Activated CD4-positive, alpha-beta T cell treated with anti-CD3 and anti-CD28 coated beads for 48 hours (primary cell): ENCODE measurements at places on chromosomes 5 and 9.

DNA sequence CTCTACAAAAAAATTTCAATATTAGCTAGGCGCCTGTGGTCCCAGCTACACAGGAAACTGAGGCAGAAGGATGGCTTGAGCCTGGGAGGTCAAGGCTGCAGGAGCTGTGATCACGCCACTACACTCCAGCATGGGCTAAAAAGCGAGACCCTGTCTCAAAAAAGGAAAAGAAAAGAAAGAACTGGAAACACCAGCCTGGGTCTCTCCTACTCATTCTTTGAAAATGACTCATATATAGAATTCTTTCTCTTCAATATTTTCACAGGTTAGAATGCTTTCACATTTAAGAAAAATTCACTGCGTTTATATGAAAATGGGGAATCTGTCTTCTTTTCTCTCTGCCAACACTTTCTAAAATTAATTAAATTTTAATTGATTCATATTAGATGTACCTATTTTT lies 115.6 kb downstream of the TRPM6 start:
- DNase-seq = no peak

DNA sequence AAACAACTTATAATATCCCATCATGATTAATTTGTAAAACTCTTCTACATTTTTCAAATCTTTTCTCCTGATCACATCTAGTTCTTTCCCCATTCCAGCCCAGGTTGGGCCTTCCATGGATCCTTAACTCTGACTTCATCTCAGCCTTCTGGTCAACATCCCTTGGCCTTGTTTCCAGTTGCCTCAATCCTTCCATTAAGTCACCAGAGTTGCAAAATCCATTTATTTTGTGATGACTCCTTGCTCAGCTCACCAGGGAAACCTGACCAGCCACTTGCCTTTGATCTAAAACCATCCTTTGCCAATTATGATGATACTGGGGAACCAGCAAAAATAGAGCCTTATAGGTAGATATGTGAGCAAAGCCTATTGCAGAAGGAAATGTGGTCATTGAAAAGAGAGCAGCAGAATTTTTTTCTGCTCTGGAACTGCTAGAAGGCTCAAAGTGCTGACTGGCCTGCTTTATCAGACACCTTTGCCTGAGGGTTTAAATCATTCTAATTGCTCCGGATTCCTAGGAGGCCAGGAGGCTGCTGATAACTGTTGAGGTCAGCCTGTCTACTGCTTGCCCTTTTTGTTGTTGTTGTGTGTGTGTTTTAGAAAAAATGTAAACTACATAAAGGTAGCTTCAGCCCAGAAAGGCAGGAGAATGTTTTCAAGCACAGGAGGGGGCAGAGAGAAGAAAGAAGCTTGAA lies 512.2 kb upstream of the GRIA1 start:
- DNase-seq = no peak

GRCh38 chr9:80775530-80775929 lies 913.8 kb downstream of the TLE1 start:
- DNase-seq = no peak

DNA sequence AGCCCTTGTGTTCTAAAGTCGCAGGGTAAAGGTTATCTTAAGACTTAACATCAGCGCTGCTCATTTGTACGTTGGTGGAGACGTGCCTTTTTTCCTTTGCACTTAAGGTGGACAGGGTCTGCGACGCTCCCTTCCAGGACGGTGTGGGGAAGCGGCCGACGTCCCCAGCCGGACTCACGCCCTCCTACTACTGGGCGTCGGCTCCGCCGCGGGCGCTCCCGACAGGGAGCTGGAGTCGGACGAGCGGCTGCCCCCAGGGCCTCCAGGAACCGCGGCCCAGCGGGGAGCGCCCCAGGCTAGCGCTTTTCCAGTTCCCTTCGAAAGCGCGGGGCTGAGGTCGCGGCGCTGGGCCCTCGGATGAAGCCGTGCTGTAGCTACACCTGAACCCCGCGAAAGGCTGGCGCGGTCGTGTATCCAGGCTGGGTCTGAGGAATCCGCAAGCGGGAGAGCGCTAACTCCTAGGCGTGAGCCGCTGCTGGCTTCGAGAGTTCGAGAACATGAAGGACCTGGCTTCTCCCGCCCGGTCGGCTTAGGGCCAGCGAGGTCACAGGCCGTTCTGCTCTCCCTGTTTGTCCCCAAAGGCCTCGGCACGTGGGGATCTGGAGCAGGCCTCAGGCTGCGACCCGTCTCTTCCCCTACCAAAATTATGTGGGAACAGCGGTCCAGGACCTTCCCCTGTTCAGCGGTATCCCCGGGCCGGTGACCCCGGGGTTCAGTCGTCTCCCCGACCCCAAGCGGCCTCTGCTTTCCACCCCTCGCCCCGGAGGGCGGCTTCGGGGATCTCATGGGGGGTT lies 3.8 kb upstream of the DMRT3 start:
- DNase-seq = peak; percentile 32

- no peak for DNase-seq
Measured at GRCh38 chr5:124401476-124402143, 344.8 kb downstream of the ZNF608 start.

DNA sequence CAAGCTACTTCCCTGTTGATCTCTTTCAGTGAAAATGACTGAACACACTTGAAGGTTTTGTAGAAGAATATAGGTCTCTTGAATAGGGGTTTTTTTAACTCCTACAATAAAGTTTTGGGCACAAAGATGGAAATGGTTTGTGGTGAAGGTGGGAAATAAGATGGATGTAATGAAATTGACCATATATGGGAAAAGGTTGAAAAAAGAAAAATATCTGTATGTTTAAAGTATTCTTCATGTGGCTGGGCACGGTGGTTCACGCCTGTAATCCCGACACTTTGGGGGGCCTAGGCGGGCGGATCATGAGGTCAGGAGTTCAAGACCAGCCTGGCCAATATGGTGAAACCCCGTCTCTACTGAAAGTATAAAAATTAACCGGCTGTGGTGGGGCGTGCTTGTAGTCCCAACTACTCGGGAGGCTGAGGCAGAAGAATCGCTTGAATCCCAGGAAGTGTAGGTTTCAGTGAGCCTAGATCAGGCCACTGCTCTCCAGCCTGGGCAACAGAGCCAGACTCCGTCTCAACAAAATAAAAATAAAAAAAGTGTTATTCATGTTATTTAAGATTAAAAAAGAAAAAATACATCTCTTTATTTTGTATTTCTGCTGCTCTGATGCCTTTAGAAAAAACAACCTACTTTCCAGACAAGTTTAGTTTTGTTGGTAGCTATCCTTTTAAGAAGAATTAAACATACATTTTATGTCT lies 2.2 kb downstream of the RBM27 start:
- DNase-seq = no peak

- DNase-seq = no peak
Measured at GRCh38 chr5:149283626-149284480, 12.2 kb downstream of the AFAP1L1 start.

DNA sequence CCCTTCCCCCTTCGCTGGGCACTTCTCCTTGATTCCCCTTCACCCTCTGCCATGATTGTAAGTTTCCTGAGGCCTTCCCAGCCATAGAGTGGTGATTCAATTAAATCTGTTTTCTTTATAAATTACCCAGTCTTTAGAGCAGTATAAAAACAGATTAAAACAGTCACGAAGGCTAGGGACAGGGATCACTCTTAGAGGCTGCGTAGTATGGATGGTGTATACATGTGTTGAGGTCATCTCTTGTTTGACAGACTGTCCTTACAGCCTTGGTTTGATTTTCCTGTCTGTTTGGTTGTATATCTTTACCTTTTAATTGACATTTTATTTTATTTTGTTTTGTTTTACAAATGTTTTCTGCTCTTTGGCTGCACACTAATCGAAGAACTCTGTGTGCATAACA lies 1155.7 kb upstream of the CDH18 start:
- no peak for DNase-seq

DNA sequence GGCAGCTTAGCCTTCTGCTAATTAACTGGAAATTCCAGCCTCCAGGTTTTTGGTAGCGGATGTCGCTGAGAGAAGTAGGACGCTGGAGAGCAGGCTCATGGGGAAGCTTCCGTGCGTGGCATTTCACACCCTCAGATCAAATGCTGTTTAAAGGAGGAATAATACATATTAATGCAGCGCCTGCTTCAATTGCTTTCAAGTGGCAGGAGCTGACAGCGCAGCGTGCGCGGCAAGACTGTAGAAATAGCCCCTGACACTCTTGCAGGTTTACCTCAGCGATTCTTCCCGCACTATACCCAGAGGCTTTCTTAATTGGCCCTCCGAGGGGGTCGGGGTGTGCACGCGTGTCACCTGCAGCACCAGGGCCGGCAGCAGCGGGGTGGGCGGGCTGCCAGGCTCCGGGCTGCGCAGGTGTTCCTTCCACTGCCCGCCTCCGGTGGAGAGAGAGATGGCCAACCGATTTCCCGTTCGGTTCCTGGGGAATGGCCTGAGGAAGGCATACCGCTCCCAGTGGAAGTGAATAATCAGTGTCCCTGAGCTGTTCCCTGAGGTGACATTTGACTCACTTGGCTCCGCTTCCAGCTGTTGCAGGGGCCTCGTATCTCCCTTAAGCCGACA lies 427.9 kb downstream of the KCTD16 start:
- no peak for DNase-seq

GRCh38 chr5:53453898-53454718 lies 26.3 kb upstream of the FST start:
- no peak for DNase-seq

- no peak for DNase-seq
Measured at GRCh38 chr5:112529525-112529924, 110.4 kb upstream of the EPB41L4A start.

GRCh38 chr5:114649878-114650277 lies 288.0 kb downstream of the KCNN2 start:
- DNase-seq = no peak

- no peak for DNase-seq
Measured at GRCh38 chr5:7500256-7500655, 104.3 kb downstream of the ADCY2 start.

DNA sequence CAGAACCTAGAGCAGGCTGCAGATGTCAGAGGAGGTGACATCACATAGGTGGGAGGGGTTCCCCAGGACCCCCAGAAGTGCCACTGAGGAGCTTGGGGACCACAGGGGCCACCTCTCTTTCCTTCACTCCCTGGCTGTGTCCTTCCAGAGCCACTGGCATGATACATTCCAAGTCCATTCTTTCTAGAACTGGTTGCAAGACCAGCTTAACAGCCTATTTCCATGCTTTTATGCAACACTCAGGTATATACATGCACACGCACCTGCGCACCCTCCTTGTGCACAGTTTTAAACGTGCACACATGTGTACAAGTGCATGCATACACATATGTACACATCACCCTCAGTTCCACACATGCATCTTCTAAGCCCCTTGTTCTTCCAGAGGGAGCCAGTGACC lies 39.7 kb downstream of the SLC6A7 start:
- DNase-seq = no peak

GRCh38 chr9:33144551-33144950 lies 22.6 kb downstream of the B4GALT1 start:
- DNase-seq = no peak

GRCh38 chr5:15521381-15522186 lies 21.6 kb downstream of the FBXL7 start:
- DNase-seq = no peak

GRCh38 chr9:112049811-112050516 lies 125.1 kb downstream of the SUSD1 start:
- DNase-seq = no peak

DNA sequence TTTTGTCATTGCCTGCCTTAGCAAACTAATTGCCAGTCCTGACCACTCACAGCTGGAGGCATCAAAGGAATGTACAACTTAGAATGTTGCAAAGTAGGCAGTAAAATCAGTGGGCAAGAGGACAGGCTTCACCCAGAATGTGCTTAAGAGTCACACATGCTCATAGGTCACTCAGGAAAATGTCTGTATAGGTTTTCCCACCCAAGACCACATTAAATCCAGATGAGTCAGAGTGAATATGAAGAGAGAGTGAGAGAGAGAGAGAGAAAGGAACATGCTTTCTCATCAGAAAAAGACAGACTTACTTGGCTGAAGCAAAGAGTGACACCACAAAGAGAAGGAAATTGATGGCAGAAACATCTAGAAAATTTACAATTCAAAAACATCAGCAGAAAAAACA lies 37.9 kb downstream of the PLEKHG4B start:
- DNase-seq = no peak

GRCh38 chr5:144844086-144844485 lies 673.4 kb downstream of the KCTD16 start:
- no peak for DNase-seq

DNA sequence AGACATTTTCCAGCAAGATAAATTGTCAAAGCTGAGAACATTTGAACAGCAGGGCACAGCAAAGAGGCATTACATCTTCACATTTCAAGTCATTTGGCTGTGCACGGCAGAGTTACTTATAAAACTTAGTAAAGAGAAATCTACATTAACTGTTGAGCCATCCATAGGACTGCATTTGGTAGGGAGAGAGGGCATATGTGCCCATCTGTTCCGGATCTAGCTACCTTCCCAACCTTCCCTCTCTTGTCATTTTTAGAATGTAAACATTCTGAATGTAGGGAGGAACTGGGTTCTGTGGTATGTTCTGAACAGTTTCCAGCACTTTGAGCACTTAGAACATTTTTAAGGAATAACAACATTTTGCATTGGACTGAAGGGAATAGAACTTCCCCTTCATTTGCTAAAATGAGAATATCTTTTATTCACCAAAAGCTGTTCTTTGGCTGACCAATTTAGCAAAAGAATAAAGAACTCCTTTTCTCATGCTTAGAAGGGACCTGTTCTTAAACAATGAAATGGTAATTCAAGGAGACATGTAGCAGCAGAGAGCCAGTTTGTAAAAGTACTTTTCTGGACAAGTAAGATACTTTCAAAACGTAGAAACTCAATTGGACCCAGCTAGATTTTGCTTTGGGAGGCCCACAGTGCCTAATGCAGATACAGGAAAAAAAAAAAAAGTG lies 104.4 kb downstream of the CETN3 start:
- no peak for DNase-seq

DNA sequence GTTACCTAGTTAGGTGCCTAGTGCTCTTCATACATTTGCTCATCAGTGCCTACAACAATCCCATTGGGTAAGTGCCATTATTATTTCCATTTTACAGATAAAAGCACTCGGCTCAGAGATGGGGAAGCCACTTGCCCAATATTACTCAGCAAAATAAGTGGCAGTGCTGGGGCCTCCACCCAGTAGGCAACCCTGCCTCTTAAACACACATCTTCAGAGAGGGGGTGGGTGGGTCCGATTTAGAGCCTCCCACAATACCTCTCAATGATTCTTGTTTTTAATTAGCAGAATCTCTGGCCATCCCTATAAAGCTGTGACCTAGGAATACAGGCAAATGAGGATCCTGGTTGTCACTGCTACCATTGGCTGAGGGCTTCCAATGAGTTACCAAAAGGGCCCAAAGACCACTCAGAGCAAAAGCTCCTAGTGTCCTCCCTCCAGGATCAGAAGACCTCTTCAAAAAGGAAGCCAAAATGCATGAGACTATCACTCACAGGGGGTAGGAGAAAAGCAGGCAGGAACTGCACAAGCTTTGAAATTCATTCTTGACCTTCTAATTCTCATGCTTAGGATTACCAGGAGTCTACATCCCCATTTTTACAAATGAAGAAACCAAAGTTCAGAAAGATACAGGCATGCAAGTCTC lies 36.1 kb upstream of the UBE2D2 start:
- no peak for DNase-seq

- no peak for DNase-seq
Measured at GRCh38 chr9:83937861-83938455, 16.7 kb upstream of the KIF27 start.

- DNase-seq = no peak
Measured at GRCh38 chr5:95841914-95842812, 19.6 kb upstream of the GLRX start.
